ENCODE measurements at places on chromosomes 7 and 10.

DNA sequence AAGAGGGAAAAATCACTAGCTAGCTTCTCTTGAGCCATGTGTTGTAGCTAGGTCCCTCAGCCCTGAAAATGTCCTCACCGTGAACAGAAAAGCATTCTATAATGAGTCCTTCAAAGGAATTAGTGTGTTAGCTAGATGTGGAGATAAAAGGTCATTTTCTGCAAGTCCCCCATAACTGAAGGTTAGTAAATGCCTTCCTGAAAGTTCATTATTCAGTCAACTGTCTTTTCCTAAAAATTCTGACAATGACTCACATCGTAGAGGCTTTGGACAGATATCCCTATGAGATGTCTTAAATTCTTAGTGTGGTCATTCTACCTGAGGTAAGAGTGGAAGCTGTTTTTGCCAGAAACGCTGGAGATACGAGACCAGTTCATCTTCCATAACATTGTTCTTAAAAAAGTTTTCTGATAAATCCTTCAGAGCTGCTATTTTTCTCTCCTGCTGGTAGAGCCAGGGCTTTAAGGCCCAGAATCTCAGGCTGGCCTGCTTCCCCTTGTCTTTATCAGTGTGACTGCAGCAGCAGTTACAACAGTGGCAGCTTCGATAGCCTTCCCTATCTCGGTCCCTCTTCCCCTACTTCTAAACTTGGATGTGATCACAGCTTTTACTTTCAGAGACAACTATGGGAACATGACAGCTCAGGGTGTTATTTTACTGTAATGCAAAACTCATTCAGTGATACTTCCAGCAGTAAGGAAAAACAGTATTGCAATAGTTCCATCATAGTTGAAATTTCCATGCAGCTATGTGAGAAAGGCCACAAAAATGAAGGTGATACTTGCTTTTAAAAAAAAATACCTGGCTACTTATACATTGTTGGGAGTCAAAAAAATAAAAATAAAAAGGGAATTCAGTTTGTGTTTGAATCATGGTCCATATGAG lies 37.3 kb upstream of the PRKAR2B start:
- no peak for DNase-seq

- no peak for DNase-seq
These were observed 378.4 kb upstream of the LRGUK start for GRCh38 chr7:133748443-133749407.

GRCh38 chr10:31953080-31953479 lies 24.4 kb upstream of the ARHGAP12 start:
- DNase-seq: no peak

GRCh38 chr10:130577039-130577438 lies 440.8 kb downstream of the GLRX3 start:
- no peak for DNase-seq

DNA sequence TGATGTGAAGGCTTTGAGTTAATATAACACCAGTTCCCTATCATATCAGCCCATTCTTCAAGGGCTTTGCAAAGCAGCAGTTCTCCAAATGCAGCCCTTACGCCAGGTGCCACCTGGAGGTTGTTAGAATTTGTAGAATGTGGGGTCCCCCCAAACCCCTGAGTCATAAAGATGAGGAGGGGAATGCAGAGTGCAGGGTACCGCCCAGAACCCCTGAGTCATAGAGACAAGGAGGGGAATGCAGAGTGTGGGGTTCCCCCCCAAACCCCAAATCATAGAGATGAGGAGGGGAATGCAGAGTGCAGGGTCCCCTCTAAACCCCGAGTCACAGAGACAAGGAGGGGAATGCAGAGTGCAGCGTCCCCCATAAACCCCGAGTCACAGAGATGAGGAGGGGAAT lies 605.8 kb downstream of the PTPRN2 start:
- DNase-seq: no peak

DNA sequence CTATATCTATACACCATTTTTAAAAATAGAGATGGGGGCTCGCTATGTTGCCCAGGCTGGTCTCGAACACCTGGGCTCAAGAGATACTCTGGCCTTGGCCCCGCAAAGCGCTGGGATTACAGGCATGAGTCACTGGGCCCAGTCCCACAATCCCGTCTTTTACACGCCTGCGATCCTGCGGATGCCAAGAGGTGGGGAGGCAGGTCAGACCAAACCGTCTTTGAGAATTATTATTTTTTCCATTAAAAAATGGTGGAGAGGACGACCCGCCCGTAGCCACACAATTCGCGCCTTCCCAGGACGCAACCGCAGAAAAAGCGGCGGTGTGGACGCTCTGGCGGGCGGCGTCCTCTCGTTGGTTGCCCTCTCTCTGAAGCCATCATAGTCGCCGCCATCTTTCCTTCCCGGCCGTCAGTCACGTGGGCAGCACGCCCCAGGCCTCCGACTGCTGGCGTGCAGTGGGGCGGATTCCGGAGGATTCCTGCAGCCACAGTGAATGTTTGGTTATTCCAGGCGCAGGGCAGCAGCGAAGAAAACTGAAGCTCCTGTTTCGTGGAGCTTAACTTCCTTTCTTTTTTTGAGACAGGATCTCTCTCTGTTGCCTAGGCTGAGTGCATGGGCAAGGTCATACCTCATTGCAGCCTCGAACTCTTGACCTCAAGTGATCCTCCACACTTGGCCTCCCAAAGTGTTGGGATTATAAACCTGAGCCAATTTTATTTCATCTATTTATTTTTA lies 9.9 kb upstream of the EPHB4 start:
- peak; percentile 51 for DNase-seq

- no peak for DNase-seq
These were observed 1360.6 kb upstream of the LRRTM3 start for GRCh38 chr10:65565246-65565645.

- no peak for DNase-seq
These were observed 129.9 kb upstream of the AGK start for GRCh38 chr7:141421306-141421705.

DNA sequence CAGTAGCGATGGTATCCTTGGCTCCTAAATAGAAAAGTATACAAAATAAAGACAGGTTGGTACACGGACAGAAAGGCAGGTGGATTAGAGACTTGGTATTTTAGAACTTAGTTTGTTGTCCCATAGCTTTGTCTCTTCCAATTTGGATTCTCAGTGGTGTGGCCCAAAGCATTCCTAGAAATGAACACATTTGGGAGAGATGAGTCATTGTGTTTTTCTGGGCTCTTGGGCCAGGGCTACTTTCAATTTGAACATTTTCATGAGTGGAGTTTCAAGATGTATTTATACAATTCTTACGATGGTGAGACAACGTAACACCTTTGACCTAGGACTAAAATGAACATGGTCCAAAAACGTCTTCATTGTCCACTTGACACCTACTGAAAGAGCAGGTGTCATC lies 225.1 kb upstream of the YAE1 start:
- no peak for DNase-seq

GRCh38 chr10:76398043-76398710 lies 966.8 kb downstream of the LRMDA start:
- no peak for DNase-seq

DNA sequence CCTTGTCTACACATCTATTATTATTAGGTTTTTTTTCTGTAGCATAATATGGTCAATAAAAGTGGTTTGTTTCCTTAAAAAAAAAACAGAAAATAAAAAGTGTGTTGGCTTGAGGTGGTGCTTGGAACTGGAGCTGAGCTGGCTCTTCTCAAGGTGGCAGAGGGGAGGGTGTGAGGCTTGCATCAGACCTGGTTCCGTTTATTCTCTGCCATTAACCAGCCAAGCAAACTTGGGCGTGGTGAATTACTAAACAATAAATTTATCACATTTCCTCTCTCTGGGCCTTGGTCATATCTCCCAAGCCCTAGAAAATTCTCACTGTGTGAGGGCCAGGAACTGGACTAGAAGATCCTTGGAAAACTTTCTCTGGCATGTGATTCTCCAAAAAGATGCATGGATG lies 427.5 kb upstream of the MKI67 start:
- DNase-seq: no peak

DNA sequence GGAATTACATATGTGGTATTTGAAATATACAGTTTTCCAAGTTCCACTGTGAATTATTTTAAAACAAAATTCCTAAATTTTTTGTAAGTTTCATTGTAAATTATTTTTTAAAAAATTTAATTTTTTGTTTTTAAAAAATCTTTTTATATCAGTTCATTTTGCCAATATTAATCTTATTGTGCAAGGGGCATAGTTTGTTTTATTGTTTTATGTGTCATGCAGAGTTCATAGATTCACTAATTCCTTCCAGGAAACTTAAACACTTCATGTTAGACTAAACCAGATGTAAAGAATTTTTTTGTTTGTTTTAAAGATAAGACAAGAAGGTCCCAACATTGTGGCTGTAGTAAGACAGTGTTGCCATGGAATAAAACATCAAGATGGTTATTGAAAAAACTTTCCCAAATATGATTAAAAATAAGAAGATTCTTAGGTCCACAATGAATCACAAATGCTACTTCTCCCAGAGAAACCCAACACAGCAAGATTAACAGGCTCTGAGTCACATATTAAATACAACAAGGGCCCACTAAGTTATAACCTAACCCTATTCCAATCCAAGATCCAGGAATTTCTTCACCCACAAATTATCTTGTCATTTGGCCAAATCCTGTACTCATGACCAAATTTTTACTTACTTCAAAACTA lies 464.7 kb upstream of the IGFBP3 start:
- DNase-seq: no peak
